Urothelium cell line (cell line): ENCODE measurements at places on chromosomes 2 and 18.

- no peak for DNase-seq
Measured at GRCh38 chr2:159140070-159140769, 146.3 kb downstream of the WDSUB1 start.

DNA sequence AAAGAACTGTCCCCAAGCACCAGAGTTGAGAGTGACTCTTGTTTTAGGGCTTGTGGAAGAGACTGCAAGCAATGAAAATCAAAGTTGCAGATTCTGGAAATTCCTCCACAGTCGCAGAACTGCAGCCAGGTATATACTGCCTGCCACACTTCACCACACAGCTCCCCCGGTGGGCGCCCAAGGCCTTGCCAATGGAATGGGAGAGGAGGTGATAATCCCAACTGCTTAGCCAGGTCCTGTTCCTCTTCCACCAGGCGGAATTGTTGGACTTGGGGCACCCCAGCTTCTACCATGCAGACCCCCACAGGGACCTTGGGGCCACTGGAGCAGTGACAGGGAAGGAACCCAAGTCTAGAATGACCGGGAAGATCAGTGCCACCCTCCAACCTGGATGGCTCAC, 4.8 kb upstream of the PDIA6 start:
- peak; percentile 47 for DNase-seq

GRCh38 chr18:55069497-55069896, 110.2 kb upstream of the CCDC68 start:
- no peak for DNase-seq

GRCh38 chr2:69168144-69168813, 155.3 kb downstream of the ANTXR1 start:
- no peak for DNase-seq

GRCh38 chr2:42962508-42962953, 170.1 kb upstream of the HAAO start:
- no peak for DNase-seq

DNA sequence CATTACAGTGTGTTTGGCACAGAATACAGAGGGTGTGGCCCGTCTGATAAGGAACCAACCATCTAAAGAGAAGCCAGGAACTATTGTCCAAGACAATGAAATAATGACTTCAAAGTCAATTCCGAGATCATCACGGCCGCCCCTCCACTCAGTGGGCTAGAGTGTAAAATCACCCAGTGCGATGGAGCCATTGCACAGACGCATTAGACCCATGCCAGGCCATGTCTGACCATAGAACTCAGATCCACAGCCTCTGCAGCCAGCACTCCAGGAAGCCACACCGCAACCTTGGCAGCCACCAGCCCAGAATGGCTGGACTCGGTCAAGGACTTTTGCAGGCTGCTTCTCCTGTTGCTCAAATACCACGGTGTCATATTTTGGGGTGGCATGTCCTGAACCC, 835.7 kb downstream of the DCDC2C start:
- DNase-seq: no peak

DNA sequence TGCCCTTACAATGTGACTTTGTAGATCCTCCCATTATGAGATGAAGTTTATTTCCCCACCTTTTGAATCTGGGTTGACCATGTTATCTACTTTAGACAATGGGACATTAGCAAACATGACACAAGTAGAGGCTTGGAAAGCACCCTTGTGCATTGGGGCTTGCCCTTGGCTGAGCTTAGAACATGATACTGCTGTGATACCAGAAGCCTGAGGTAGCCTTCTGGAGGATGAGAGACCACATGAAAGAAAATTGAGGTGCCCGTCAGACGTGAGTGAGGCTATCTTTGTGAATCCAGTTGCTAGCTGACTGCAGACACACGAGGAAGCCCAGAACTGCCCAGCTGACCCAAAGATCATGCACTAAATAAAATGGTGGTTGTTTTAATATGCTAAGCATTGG, 341.2 kb downstream of the CYP26B1 start:
- no peak for DNase-seq

DNA sequence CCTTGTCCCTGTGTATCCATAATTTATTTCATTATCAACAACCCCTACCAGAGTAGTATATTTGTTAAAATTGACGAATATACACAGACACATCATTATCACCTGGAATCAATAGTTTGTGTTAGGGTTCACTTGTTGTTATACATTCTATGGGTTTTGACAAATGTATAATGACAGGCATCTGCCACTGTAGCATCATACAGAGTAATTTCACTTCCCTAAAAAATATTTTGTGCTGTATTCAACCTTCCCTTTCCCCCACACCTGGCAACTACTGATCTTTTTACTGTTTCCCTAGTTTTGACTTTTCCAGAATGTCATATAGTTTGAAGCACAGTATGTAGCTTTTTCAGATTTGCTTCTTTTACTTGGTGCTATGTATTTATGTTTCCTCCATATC, 132.0 kb downstream of the ZNF804A start:
- no peak for DNase-seq
